ENCODE measurements at places on chromosomes 4 and X.

DNA sequence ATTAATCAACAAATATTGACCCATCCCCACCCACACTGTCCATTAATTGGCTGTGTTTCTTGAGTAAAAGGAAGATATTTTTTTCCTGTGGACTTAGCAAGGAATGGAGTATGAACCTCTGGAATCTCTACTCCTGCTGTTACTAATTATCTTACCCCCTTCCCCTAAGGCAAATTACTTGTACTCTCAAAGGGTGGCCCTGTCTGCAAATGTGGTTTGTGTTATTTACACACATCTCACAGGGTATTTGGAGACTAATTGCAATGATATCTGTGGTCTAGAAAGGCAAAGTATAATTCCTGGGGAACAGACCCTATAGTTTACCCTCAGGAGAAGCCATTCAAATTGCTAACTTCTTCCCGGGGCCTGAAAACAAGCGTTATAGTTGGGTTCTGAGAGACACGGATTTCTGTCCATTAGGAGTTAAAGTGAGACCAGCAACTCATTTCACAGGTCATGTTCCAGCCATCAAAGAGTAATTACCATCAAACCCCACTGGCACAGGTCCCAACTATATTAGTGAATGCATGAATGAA is 133.0 kb upstream of the RASGEF1B start:
- DNase-seq = no peak

- no peak for DNase-seq
Measured at GRCh38 chr4:100420571-100420970, 97.3 kb downstream of the EMCN start.

DNA sequence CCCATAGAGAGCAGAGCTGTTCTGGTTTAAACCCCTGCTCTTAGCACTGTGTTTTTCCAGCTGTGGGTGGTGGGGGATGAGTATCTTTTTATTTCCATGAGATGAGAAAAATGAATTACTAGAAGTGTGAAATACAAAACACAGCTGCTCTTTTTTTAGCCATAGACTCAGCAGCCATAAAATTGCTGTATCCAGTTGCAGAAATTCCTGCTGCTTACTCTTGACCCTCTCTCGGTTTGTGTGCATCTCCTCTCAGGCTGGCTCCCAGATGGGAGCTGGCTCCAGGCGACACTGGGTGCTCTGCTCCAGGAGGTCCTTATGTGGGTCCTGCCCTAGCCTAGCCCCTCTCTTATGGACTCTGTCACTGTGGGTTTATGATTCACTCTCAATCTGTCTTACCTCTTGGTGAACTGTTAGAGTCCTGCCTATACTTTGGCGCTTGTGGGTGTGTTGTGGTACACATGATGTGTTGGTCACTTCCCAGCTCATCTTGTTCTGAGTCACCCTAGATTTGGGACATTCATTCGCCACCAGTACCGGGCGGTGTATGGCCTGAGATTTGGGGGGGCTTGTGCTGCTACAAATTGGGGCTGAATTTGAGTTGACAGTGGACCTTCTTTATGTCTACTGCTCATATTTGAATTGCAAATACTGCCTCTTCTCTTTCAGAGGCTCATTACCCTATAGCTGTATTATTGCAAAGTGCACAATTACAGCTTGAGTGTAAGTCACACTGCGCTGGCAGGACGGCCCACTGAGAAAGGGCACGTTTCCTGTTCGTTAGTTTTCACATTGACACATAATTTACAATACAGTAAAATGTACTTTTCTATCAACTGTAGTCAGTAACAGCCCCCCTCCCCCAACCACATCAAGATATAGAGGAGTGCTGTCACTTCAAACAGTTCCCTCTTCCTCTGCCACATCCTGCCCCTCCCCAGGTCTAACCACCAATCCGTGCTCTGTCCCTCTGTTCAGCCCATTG is 46.9 kb upstream of the MSANTD1 start:
- no peak for DNase-seq

DNA sequence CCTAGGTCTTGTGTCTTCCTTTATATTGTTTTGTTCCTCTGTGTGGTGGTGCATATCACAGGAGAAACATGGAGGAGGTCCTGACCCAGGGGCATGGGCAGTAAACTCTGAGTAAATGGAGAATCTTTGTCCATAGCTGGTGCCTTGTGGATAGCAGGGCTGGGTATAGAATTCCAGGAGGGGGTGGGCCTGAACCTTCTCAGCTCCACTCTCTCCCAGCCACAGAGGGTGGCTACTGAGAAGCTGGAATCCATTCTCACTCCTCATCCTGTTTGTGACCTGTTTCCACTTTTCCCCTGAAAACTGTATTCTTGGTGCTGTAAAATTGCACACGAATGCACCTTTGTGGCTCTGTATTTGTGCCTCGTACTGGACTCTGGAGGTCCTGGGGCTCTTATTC is 47.7 kb upstream of the ADRA2C start:
- DNase-seq = no peak

GRCh38 chrX:17459661-17460060 is 84.7 kb downstream of the NHS start:
- no peak for DNase-seq

DNA sequence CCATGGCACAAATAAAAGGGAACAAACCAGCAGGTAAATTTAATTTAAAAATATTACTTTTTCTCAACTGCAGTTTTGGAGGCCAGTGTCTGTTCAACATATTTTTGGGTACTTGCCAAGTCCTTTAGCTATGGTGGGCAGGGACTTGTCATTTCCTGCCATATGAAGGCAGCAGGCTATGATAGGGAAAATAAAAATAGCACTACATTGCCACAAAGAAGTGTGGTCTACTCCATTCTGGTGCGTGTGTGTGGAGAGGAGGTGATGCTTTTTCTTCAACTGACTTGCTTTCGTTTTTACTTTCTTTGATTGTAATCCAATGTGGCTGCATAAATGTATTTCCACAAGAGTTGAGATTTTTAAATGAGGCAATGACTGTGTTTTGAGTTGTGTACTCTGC is 17.2 kb downstream of the GPR174 start:
- DNase-seq = no peak

All from NCI-H510A (cell line).